ENCODE measurements at places on chromosomes 7 and 10.

DNA sequence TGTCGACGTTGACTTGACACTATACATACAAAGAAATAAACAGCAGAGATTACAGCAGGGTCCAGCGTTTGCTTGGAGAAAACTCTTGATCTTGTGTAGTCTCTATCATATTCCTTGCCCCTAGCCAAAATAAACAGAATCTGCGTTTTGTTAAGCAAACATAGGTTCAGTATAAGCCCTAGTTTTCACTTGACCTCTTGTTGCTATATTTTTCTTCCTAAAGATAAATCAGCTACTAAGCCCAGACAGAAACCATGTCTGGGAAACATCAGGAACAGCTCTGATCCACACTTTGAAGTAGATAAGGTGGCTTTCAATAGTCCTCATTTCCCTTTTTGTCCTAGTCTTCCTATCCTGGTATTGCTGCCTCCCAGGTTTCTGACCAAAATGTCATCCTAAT, 328.2 kb upstream of the MAGI2 start:
- DNase-seq: no peak

GRCh38 chr7:18361756-18362155, 133.8 kb upstream of the HDAC9 start:
- no peak for DNase-seq

GRCh38 chr10:82661701-82662100, 786.7 kb downstream of the NRG3 start:
- DNase-seq: no peak

- no peak for DNase-seq
Measured at GRCh38 chr10:91824076-91824475, 25.9 kb downstream of the TNKS2 start.

DNA sequence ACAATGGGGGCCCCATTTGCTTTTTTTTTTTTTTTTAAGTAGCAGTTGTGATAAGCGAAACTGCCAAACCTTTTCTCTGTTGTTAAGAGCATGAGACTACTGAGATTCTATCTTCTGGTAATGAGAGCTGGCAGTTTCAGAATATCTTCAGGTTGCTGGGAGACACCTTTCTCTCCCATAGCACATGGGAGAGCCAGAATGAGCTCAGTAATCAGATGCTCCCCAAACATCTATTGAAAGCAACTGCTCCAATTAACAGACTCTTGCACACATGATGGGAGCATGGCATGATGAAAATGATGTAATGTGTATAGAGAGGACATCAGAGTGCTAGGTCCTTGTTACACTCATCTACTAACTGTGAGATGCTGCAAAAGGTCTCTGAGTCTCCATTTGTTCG, 18.8 kb downstream of the MYO3A start:
- DNase-seq: no peak

- DNase-seq: no peak
Measured at GRCh38 chr10:5314840-5315239, 49.9 kb upstream of the UCN3 start.

DNA sequence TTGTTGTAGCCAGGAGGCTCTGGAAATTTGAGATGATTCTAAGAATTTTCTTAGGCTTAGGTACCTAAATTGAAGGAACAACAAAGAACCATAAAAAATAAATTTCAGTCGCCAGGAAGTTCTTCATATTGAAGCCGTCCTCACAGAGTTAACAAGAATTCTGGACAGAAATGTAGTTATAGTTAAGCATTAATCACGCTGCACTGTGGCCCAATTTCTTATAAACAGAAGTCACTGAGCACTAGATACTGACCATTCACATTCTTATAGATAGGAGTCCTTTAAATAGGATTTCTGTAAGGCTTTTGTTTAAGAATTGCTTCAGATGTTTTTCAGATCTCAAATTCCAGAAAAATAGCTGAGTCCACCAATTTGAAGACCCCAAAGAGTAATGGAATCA, 256.2 kb upstream of the PITRM1 start:
- no peak for DNase-seq

DNA sequence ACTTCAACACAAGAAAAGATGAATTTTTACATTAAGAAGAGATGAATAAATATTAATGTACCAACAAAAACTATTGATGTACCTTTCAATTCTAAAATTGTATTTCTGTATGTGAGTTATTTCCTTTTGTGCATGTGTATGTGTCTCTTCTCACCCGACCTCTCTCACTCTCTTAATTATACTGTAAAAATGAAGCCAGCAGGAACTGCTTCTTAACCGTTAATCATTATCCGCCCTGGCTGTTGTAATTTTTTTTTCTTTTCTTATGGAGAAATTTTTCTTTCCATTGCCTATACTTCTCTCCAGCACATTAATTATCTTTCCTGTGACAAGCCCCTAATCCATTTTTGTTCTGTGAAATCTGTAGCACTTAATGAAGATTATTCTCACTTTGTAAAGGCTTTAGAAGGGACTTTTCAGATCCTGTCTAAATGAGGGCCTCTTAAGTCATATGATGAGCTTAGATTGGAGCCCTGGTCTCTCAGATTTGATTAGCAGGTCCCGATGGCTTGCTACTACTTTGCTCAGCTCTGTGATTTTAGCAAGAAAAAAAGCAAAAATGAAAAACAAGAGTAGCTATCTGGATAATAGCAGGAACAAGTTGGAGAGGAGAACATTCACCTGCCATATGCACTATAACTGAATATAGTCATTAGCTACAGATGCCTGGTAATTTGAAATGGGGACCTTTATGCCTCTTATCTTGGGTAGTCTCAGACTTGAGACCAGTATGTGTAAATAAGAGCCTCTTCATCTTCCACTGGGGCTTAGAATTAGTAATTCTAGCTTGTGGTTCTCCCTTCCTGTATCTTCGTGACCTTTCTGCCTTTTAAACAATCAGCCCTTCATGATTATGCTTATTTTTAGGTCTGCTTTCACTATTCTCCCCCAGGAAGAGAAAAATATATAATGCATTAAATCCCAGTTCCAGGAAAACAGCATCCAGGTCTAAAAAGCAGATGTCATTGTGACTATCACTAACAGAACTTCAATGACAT, 80.0 kb upstream of the COL1A2 start:
- no peak for DNase-seq

Measured in common myeloid progenitor, CD34-positive (primary cell).